Colonic mucosa (tissue), 4 donors: ENCODE measurements at places on chromosomes 2 and 18. TPM values are rescaled to one million over a fixed set of nuclear protein-coding genes. Genes with fewer than 3 reads are reported as not detected.

Gene POU3F3
- not detected for total RNA-seq

Gene CDH2
- total RNA-seq, result 1.4 TPM

Gene MDH1
- total RNA-seq, result 229 TPM

Gene C2orf66
- total RNA-seq, result 0.19 TPM

Gene MOCOS
- 10.0 TPM for total RNA-seq
